GM23338 (cell line): ENCODE measurements at places on chromosomes 2 and 18. TPM values are rescaled to one million over a fixed set of nuclear protein-coding genes. Genes with fewer than 3 reads are reported as not detected.

Gene ALK
- 0.16 and 0.35 TPM in 2 replicates for total RNA-seq

Gene EFHD1
- total RNA-seq: 3.4 and 7.0 TPM in 2 replicates

Gene KATNAL2
- total RNA-seq: 7.7 and 11.8 TPM in 2 replicates

DNA sequence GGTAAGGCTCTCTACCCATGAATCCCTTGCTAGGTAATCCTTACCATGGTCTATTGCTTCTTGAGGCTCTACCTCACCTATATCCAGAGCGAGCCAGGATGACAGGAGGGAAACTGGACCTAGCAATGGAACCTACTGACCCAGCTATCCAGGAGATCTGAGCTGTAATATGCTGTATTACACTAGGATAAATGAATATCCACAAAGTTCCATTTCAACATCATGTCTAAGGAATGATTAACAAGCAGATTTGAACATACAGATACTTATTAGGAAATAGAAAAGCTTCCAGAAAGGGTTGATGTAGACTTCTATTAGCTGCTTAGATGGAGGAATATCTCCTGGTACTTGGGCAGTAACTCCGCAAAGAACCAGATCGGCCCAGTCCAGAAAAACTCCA lies 110.1 kb downstream of the BAZ2B start:
- no peak for DNase-seq

DNA sequence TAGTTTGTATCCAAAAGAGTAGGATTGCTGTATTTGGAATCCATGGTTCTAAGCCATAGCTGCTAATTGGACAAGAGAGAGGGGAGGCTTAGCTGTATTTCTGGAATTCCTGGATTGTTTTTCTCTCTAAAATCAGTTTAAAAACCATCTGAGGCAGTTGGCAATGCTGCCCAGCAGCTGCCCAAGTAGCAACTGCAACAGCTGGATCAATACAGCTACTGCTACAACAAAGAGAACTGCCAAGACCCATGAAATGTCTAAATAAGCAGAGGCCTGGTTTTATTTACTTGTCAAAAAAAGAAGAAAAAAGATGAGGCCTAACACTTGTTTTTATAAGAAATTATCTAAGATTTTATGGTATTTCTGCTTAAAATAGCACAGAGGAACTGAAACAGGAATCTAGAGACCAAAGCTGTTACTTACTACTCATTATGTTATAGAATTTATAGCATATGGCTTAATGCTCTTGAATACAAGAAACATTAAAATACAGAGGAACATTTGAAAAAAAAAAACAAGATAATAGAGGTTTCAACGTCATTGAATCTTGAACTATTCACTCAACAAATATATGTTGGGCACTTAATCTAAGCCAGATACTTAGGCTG lies 39.1 kb downstream of the TMEFF2 start:
- no peak for DNase-seq

GRCh38 chr18:54957996-54958395 lies 1.3 kb downstream of the CCDC68 start:
- peak; percentile 12 for DNase-seq

DNA sequence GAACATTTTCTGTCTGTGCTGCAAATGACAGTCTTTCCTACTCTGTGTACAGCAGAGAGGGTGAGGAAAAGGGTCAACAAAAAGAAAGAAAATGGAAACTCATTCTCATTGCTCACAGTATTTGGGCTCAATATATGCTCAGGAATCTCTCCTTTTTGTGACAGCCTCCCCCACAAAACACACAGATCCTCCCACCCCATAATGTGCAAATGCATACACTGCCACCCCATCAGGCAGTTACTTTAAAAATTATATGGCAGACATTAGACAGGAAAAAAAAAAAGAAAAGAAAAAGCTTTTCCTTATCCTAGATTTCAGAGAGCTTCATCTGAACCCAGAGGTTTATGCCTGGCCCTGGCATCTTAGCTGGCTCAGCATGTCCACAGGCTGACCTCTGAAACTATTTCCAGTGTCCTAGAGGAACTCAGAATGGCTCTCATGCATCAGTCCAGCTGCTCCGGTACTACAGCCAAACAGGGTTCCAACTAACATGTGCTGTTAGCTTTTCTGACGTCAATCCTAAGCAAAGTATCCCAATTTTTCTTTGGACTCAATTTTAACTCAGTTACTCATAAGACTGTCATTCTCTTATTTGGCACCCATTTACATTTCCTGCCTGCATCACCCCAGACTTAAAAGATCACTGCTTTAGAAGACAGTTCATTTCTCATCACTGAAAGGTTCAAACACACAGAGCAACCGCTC lies 105.9 kb downstream of the RBMS1 start:
- no peak for DNase-seq

DNA sequence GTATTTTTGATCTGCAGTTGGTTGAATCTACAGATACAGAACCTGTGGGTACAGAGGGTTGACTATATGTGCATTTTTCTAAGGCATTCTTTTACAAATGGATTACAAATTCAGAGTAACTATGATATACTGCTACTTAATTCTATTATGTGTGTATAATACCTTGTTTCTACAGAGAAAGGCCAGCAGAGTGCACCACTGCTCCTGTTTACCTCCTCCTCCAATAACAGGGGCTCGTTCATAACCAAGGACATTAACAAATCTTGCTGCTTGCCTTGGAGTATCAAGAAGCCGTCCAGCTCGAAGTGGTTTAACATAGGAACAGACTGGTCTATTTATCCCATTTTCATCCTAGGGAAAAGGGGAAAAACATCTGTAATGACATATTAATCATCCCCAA lies 16.4 kb downstream of the CEP76 start:
- peak; percentile 11 for DNase-seq

DNA sequence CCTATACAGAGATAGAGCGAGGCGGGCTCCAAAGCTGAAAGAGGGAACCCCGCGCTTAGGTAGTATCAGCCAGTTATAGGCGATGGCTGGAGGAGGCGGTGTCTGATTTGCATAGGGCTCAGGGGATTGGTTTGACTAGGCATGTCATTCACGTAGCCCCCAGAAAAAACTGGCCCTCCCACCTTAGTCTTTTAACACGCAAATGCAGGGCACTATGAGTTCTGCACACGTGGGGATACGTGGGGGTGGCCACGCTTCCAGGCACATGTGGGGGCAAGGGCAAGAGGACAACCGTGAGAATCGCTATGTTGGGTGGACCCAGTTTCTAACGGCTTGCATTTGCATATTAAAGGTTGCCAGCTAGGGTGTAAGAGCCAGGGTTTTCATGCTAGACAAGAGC lies 56.7 kb upstream of the MSTN start:
- peak; percentile 87 for DNase-seq

DNA sequence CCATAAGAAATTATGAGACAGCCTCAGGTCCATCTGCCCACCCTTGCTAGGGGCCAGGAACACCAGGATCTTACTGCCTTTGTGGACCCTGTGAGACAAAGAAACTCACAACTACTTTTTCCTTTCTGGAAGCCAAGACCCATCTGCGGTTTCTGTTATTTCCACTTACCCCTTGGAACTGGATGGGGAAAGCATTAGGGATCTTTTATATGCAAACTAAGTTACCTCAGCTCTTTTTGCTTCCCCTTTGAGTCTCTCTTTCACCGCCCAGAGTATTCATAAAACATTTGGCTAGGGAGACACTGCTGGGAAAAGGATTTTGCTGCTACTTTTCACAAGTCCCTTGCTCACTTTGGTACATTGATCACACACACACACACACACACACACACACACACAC lies 95.7 kb downstream of the ZNF385B start:
- peak; percentile 61 for DNase-seq

DNA sequence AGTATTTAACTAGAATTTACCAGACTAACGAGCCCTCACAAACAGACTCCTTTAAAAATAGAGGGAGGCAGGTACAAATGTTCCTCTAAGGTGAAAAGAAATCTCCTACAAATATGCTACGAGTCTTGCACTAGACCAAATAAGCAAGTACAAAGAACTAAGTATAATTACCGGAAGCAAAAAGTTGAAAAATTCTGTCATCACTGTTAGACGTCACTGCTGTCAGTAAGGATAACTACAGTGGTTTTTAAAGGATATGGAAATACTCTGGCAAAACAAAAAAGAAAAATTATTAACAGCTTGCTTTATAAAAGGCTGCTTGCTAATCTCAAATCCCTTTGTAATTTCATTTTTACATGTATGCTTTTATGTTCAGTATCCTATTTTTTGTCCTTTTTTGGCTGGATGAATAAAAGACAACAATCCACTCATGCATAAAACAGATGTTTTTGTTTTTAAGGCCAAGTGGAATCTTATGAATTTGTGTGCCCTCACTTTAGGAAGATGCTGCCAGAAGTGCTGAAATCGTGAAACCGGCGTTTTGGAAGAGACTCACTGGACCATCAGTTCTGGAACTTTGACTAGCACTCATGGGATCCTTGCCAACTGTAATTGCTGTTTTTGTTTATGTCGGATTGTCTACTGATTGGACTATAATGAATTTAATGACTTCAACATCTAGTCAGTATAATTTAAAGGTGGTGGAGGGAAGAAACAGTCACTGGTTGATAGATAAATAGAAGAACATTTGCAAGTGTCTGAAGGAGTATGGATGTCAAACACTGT lies 6.7 kb downstream of the ZNF521 start:
- no peak for DNase-seq

GRCh38 chr2:147607379-147607778 lies 237.4 kb upstream of the ACVR2A start:
- no peak for DNase-seq

DNA sequence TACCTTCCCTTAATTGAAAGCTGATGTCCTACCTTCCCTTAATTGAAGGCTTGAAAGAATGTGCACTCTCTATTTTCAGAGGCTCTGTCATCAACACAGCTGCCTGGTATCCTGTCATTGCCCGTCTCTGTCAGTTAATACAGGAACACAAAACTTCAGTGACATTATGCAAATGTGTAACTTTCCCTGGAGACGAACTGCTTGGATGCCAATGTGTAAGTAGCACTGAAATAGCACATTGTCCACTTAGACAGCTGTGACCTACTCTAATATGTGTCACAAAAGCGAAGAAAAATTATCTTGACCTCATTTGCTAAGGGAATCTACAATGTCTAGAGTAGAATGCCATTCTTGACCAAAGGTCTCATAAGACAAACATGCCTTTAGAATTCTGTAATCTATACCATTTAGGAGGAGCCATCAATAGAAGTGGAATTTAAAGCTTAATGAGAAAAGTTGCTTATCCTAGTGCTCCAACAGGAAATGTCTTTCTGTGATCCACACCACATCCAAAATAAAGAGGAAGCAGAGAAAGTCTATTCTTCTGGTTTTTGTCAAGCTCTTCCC lies 138.1 kb downstream of the BARD1 start:
- DNase-seq: no peak
